ENCODE measurements at places on chromosomes 5 and 9.

- no peak for DNase-seq
These were observed 184.5 kb upstream of the MAST4 start for GRCh38 chr5:66411701-66412100.

- DNase-seq = no peak
These were observed 13.6 kb downstream of the CSF2 start for GRCh38 chr5:132087176-132087575.

- no peak for DNase-seq
These were observed 133.4 kb downstream of the TRPM3 start for GRCh38 chr9:70987986-70988385.

DNA sequence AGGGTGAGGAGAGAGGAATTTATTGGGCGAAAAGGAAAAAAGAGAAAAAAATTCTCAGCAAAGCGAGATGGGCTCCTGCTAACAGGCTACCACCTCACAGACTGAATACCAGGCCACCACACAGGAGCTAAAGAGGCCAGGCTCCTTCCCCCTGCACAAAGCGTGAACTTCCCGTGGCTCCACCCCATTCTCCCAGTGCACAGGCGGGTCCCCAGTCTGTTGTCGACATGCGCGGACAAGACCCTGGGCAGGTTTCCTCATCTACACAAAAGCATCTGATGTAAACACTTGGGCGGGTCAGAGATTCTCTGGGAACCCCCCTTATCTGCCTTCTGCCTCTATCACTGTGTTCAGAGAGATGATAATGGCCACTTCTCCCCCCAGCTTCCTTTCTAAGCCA, 34.2 kb downstream of the IL31RA start:
- DNase-seq = no peak

GRCh38 chr9:129823542-129823934, 398 bp downstream of the TOR1A start:
- no peak for DNase-seq

DNA sequence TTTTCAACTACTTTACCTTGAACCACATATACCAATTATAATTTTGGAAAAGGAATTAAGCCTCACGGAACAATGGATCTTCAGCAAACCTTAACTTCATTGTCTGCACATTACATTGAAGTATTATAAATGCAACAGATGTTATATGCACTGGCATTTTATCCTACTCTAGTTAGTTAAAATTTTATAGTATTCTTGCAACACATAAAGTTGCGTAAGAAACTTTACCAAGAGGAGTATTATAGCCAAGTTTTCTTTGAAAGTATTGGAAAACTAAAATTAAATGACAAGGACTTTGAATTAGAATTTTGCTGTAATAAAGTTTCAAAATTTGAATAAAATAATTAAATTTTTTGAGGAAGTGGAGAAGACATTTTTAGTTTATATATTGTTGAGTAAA, 63.4 kb upstream of the SREK1 start:
- DNase-seq = no peak

GRCh38 chr9:133463864-133464615, 4.3 kb downstream of the CACFD1 start:
- no peak for DNase-seq

DNA sequence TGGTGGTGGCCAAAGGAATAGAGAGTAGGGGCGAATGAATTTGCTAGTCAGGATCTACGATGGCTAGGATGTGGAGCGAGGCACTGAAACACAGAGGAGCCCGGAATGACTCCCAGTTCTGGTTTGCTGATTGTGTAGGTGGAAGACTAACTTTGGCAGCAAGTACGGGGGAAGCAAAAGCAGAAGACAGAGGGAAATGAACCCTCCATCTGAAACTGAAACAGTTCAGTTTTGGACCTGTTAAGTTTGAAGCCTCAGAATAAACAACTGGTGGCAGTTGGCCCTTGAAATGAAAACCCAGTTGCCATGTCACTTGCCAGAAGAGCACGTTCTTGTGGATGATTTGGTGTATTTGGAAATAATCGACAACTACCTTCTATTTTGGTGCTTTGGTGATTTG, 15.4 kb upstream of the SMIM15 start:
- no peak for DNase-seq

- DNase-seq = no peak
These were observed 212.5 kb downstream of the MEF2C start for GRCh38 chr5:88670461-88670860.

DNA sequence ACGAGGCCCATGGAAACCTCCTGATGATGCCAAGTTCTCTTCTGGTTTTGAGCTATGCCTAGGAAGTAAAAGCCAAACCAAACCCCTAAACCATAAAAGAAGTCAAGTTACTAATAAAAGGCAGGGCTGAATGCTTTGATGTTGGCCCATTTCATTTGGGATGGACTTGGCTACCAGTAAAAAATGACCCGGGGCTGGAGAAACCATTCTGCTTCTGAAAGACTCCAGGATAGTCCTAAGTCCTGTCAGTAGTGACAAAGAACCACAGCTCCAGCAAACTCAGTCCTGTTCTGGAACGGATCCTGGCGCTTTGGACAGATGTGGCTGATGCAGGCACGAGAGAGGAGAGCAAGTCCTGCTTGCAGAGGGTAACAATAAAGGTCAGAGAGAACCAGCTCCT, 68.6 kb downstream of the SH3PXD2B start:
- DNase-seq = no peak

DNA sequence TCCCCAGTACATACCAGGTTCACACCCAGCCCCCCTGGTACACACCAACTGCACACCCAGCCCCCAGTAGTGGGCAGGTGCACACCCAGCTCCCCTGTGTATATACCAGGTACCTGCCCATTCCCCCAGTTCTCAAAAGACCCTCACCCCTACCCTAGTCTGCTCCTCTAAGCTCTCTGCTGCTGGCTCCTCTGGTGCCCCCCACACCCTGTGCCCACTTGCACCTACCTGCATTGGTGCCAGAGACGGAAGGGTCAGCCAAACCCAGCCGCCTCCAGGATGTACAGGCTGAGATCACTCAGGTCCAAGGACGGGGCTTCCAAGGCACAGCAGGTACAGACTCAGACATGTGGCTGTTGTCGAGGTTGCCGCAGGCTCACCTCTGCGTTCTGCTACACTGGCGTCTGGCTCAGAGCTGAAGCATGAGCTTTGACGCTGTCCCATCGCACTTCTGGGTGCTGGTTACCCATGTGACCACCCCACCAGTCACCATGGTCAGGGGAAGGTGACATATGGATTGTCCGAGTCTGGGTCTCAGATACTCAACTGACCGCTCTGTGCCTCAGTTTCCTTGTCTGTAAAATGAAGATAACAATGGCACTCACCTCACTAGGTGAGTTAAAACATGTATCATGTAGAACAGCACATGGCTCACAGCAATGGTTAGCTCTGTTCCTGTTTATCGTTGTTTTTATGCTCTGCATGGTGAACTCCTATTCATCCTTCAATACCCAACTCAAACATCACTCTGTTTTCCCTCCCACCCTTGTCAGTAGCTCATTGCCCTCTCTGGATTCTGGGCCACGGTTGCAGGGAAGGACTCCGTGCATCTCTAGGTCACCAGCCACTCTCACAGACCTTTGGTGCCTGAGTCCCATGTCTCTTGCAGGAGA, 45.3 kb upstream of the SUSD3 start:
- no peak for DNase-seq

- DNase-seq = no peak
These were observed 23.5 kb downstream of the LMX1B start for GRCh38 chr9:126636983-126637798.

GRCh38 chr5:132059696-132060500, 557 bp upstream of the IL3 start:
- DNase-seq = no peak

DNA sequence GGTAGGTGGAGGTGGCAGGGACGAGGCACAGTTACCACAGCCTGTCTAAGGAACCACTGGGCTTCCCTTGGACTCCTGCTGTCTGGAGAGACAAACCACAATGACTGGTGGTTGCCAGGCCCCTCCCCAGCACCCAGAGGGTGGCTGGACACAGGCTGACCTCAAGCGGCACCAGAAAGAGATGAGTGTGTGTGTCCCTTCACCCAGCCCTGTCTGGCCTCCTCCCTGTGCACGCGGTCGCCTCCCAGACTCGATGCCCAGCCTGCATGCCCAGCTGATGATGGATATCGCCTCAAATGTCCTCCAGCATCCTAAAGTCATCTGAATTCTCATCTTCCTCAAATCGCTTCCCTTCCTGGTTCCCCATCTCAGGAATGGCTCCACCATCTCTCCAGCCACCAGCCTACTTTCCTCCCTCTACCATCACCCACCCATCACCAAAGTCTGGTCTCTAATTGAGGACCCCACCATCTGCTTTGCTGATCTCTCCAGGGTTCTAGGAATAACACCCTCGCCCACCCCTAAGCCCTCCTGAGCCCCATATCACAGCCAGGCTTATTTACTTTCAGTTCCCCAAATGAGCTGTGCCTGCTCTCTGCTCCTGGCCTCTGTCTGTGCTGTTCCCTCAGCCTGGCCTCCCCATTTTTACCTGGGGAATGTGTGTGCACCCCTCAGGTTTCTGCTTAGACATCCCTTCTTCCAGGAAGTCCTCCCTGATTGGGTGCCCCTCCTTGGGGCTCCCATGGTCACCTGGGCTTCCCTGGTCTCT, 52.5 kb upstream of the GGTA1 start:
- no peak for DNase-seq

GRCh38 chr5:759781-760362, 24.7 kb downstream of the ZDHHC11B start:
- no peak for DNase-seq

DNA sequence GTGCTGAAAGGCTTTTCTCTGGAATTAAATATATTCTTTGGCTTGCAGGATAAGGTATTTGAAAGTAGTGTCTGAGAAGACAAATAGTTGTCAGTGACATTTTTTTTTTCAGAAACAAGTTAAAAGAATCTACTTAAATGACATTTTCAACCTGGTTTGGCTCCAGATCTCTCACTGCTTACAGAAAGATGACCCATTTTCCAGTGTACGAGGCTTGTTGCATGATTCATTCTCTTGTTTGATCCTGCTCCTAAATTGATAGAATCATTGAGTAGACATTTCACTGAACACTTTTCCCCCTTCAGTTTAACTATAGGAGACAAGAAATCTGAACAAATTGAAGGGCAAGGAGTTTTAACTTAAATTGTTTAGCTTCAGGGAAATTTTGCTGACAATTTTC, 546.1 kb downstream of the ZNF608 start:
- DNase-seq = no peak

GRCh38 chr5:108649646-108650045, 98.1 kb upstream of the FER start:
- DNase-seq = no peak

- no peak for DNase-seq
These were observed 1.3 kb downstream of the PTRH1 start for GRCh38 chr9:127714020-127714750.

- DNase-seq = no peak
These were observed 42.3 kb upstream of the MOCS2 start for GRCh38 chr5:53151713-53152458.

DNA sequence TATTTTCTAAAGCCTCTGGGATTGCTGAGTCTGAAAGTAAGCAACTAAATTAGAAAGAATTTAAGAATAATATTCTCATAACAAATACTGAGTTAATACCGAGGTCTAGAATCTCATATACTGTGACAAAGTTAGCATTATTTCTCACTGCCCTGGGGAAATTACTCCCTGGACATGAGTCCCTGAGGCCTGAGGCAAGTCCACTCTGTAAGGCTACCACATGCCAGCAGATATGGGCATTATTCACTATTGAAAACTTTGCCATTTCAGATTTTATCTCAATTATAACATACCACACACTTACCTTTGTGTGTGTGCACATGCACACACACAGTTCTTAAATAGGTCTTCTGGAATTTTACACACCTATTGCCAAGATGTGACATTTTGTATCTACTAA, 22.9 kb downstream of the ELL2 start:
- DNase-seq = no peak

DNA sequence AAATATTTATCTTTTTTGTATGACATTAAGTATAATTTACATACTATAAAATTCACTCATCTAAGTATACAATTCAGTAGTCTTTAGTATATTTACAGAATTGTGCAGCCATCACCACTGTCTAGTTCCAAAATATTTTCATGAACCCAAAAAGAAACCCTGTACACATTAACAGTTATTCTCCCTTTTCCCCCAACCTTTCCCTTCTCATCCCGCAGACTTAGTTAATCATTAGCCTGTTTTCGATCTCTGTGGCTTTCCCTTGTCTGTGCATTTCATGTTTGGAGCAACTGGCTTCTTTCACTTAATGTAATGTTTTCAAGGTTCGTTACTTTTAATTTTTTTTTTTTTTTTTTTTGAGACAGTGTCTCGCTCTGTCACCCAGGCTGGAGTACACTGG, 37.5 kb downstream of the MTREX start:
- DNase-seq = no peak

DNA sequence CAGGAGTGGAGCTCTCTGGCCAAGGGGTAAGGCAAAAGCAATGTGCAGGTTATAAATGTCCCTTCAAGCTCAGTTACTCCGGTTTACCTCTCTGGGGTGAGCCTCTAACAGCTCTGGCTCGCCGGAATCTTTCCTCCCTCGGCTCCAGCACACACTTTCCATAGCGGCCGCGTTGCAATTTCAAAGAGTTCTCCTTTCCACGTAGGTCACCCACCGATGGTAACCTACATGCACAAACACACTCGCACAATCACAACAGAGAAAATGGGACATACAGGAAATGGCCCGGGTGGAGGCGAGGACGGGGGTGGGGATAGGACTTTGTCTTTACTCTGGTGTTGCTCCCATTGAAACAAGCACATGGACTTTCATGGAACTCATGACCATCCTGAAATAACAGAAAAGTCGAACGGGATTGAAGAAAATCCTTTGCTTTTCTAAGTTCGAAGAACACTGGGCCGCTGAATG, 1.2 kb downstream of the LHFPL2 start:
- DNase-seq = no peak

- DNase-seq = no peak
These were observed 58.3 kb upstream of the CPEB4 start for GRCh38 chr5:173829826-173830225.

DNA sequence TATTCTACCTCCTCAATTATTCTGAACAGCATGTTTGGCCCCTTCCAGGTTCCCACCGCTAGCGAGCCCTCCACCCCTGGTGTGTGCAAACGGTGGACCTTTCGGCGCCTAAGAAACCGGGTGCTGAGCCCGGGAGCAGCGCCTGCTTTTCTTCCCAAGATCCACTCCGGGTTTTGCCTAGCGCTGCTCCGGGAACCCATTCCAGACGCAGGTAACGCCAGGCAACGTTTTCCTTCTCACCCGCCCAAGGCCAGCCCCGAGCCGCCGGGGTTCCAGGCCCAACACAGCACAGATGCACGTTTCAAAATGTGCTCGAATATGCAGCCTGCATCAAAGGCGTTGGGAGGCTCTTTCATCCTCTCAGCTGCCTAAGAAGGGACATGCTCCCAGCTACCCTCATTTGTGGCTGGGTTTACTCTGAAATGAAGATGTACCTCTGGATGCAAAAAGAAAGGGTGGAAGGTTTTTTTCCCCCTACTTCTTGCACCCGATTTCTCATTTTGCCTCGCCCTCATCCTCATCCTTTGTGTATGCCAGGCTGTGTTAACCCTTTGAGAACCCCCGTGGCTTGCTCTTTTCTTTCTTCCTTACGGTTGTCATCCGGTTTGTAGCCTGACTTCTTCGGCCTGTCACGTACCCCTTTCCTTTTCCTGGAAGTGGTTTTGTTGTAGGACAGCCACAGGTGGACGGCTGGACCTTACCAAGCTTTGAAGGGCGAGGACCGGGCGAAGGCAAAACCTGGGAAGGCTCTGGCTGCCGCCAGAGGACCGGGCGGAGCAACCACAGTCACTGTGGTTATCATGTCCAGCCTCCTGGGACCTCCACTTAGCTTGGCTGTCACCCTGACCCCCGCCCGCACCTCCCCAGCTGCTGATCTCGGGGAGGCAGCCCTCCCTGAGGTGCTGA, 226.9 kb downstream of the SMARCA2 start:
- peak; percentile 49 for DNase-seq

Measured in CD4-positive, alpha-beta T cell treated with Interleukin-17A for 4 hours (primary cell).